ENCODE measurements at places on chromosomes 2 and 18. TPM values are rescaled to one million over a fixed set of nuclear protein-coding genes. Genes with fewer than 3 reads are reported as not detected.

GRCh38 chr2:33484042-33484621 lies 7.7 kb downstream of the RASGRP3 start:
- DNase-seq = no peak

GRCh38 chr2:226981791-226982326 lies 146.0 kb downstream of the RHBDD1 start:
- no peak for DNase-seq

CBLN2 gene
- polyA plus RNA-seq = not detected

GRCh38 chr18:51802569-51803428 lies 537.2 kb upstream of the DCC start:
- DNase-seq = no peak

- DNase-seq = no peak
Observed at GRCh38 chr2:206051912-206052311, 34.1 kb downstream of the INO80D start.

- no peak for DNase-seq
Observed at GRCh38 chr18:79739440-79739778, 58.3 kb upstream of the KCNG2 start.

DNA sequence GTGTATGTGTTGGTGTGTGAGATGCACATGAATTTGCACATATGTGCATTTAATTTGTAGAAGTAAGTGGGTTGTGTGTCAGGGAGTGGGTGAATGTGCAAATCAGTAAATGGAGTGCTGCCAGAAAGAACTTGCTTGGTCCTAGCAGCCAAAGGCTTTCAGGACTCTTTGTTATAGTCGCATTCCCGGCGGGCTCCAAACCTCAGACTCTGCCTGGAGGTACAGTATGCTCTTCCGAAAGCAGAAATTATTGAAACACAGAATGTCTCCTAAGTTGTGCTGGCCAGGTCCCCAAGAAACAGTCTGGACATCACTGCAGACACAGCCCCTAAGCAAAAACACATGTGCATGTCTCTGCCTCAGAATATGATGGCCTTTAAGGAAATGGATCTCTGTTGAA lies 232.4 kb downstream of the INSIG2 start:
- no peak for DNase-seq

- DNase-seq = no peak
Observed at GRCh38 chr2:121599963-121600651, 49.2 kb downstream of the CLASP1 start.

NCKAP1 gene
- polyA plus RNA-seq = 66.3 TPM

IL36B gene
- not detected for polyA plus RNA-seq

DNA sequence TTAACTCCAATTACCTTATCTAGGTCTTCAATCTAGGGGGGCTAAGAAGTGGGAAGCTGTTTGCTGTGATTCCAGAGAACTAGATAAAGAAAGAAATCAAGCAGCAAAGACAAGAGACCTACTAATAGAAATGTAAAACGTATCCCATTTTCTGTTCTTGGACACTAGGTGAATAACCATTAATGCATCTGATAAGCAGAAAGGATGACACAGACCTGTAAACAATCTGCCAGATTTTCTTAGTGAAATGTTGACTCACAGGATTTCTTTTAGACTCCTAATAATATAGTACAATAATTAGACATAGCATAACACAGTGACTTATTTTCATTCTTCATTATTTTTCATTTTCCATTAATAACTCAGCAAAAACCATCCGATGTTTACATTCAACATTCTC lies 1.3 kb downstream of the WDR35 start:
- no peak for DNase-seq

DNA sequence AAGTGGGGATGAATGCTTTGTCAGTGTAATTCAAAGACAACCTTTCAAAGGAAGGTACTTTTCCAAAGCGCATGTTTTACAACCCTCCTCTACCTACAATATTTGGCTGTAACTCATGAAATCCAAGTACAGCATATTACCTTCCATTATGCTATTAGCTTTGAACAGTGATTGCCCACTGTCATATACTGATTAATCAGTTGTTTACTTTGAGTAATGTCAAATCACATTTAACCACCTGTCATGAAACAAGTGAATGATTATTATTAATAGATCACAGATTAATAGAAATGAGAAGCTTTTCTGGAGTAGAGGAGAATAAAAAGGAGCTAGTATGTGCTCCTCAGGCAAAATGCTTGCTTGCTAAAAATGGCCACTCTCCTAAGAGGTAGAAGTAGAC lies 150.5 kb upstream of the SMAD7 start:
- DNase-seq = no peak

GRCh38 chr18:9737472-9738121 lies 29.5 kb downstream of the RAB31 start:
- DNase-seq = no peak

DNA sequence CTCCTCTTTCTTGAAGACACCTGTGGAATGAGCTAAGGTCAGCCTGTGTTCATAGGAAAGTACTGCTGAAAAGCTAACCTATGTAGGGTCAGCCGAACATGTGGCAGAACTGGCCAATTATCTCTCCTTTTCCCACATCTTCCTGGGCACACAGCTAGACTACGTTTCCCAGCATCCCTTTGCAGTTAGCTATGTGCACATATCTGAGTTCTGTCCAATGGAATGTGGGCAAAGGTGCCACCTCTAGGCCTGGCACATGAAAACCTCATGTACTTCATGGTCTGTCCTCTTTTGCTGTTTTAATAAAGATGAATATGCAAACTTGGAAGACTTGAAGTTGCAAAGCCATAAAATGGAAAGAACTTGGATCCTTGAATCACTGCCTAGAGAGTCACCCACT lies 352.6 kb downstream of the TNS1 start:
- DNase-seq = no peak

GRCh38 chr2:30702694-30703093 lies 104.6 kb downstream of the CAPN13 start:
- no peak for DNase-seq

SPATA3 gene
- not detected for polyA plus RNA-seq

DNA sequence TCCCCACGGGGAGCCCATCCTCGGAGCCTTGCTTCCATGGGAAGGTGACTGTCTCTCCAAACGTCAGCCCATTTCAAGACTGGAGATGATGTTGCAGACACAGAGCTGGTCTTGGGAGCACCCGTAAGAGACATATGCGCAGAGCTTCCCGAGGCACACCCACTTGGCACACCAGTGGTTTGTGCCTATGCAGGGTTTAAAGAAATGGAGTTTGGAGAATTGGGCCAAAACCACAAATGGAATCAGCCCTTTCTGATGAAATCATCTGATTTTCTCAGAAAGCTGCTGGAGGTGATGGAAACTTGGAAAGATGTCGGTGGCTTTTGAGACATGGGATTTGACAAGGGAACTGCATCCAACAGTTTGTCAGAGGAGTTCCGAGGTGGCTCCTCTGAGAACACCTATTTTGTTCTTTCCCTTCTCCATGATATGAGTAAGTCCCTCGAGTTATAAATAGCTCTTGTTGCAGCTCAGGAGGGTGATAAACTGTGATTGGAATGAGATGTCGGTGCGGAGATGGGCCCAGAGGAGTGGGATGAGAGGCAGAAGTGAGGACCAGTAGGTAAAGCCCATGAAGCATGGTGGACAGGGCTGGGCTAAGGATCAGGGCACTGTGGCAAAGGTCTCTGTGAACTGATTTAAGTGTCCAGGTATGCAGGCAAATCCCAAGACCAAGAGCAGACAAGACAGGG lies 225.7 kb downstream of the ACKR3 start:
- no peak for DNase-seq

GRCh38 chr2:9710311-9710710 lies 79.5 kb upstream of the YWHAQ start:
- no peak for DNase-seq

NOP58 gene
- polyA plus RNA-seq = 41.8 TPM

- DNase-seq = no peak
Observed at GRCh38 chr18:63141778-63142176, 177.8 kb downstream of the BCL2 start.

DNA sequence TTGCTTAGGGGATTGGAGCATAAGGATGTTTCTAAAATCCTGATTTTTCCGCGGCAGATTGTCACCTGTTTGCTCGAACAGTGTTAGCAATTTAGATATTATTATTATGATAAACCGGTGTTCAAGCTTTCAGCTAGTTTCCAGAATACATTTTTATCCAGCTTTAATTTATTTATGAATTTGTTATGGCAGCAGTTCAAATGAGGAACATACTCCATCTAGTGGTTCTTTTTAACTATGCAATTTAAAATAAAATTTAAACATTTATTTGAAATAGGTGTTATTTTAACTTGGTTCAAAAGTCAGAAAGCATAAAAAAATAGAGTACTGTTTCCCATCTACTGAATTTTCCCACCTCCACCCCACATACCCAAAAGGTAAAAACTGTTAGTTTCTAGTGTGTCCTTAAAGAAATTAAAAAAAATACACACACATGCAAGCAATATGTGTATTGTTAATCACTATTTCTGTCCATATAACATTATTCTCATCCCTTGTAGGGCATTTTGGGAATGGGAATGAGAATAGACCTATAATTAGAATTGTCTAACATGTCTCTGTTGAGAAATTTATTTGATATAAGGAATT lies 23.2 kb downstream of the ACOXL start:
- no peak for DNase-seq

MAP3K19 gene
- 0.02 TPM for polyA plus RNA-seq

- no peak for DNase-seq
Observed at GRCh38 chr2:166333801-166334200, 41.9 kb downstream of the SCN9A start.

GRCh38 chr2:179335732-179336131 lies 71.1 kb upstream of the SESTD1 start:
- no peak for DNase-seq

ACTR1B gene
- 71.3 TPM for polyA plus RNA-seq

HMSD gene
- 0.08 TPM for polyA plus RNA-seq

DNA sequence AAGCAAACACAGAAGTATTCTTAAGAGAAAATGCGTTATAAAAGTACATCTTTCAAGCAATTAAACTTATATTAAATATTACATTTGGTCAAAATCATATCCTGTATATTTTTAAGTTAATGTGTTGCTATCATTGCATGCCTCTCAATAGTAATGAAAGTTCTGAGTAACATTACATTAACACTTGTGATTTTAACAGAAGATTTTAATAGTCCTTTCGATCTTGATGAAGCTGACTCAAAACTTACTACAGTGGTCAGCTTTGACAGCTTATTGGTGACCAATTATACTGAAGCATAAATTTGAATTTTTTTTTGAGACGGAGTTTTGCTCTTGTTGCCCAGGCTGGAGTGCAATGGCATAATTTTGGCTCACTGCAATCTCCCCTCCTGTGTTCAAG lies 303.3 kb downstream of the GALR1 start:
- DNase-seq = no peak

MMADHC gene
- 81.0 TPM for polyA plus RNA-seq

DNA sequence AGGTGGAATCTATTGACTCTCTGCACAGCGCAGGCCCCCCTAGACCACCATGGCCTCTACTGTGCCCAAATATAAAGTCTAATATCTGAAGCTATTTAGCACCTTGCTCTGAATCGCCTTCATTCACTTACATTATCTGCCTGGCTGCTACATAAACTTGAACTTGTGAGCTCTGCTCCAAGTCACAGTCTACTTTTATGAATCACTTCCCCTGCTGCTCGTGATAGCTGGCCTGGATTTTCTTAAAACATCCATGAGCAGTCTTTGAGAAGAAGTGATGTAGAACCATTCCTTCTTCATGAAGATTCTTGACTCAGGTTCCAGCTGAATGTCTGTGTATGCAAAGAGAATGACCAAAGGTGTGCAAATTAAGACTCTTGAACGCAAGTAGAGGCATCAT lies 359.5 kb downstream of the RND3 start:
- no peak for DNase-seq

GRCh38 chr2:102103992-102104871 lies 38.3 kb upstream of the IL1R1 start:
- peak; percentile 68 for DNase-seq

DNA sequence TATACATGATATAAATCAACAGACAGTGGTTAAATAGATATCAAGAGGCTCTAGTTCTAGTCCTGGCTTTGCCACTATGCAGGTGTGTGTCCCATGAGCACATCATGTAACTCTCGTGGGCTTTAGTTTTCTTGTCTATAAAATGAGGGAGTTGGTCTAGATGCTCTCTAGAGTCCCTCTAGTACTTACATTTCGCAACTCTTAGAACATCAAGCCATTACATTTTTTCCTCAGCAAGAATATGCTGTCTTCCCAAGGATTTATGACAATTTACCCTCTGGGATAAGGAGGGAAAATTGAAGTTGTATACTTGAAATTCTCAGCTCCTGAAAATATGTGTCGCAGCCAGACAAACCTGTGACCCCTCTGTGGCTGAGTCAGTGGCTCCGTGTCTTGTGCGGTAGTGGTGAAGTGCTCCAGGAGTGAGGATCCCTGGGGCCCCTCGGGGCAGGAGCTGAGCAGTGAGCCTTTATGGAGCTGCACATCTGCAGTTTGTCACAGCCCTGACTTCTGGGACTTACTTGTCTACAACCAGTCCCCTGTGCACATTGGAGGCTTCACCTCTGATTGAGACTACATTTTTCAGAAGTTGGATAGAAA lies 6.8 kb downstream of the PKP4 start:
- DNase-seq = no peak

GRCh38 chr2:217552081-217552480 lies 450.7 kb downstream of the TNS1 start:
- DNase-seq = no peak

SCYGR4 gene
- not detected for polyA plus RNA-seq

GDF7 gene
- polyA plus RNA-seq = 0.83 TPM

PLCL1 gene
- 10.8 TPM for polyA plus RNA-seq

NT5DC4 gene
- polyA plus RNA-seq = not detected

DNA sequence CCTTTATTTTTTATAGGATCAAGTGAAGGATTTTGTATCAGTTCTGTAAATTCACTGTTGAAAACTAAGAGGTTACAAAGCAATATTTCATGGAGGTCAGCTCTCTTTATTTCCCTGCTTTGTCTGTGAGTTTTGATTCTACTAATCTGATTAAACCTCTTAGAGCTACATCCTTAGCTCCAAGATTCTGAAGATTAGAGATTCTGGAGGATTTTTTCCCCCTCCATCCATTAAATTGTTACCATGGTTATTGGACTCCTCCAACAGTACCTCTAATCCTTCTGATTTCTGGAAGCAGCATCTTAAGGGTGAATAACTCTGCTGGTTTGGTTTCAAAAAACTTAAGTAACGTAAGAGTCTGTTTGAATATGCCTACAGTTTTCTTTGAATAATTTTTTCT lies 110.0 kb downstream of the TANC1 start:
- no peak for DNase-seq

DNA sequence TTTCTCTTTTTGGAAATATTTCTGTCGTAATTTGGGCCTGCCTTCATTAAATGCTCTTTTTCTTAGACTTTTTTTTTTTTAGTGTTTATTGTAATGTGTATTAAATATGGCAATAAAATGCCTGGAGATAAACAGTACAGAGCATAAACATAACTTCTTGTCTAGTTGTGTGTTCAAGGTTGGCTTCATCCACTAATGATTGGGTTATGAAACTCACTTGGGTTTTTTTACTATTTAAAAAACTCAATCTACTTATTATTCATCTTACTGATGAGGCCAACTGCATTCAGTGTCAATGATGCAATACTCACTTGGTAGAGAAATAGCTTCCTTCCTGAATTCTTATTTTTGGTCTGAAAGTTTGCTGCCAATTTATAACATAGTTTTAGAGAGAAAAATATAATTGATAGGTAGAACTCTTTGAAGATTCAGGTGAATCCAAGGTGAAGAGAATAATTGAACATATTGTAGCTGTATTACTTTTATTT lies 144.2 kb upstream of the NABP1 start:
- no peak for DNase-seq

- DNase-seq = no peak
Observed at GRCh38 chr2:12407160-12407559, 309.6 kb upstream of the TRIB2 start.

Measured in ovary (tissue), 10 donors.